Jurkat, Clone E6-1 (cell line): ENCODE measurements at places on chromosomes 1 and 21.

GRCh38 chr1:223006371-223006770 is 136.7 kb downstream of the TLR5 start:
- no peak for DNase-seq

DNA sequence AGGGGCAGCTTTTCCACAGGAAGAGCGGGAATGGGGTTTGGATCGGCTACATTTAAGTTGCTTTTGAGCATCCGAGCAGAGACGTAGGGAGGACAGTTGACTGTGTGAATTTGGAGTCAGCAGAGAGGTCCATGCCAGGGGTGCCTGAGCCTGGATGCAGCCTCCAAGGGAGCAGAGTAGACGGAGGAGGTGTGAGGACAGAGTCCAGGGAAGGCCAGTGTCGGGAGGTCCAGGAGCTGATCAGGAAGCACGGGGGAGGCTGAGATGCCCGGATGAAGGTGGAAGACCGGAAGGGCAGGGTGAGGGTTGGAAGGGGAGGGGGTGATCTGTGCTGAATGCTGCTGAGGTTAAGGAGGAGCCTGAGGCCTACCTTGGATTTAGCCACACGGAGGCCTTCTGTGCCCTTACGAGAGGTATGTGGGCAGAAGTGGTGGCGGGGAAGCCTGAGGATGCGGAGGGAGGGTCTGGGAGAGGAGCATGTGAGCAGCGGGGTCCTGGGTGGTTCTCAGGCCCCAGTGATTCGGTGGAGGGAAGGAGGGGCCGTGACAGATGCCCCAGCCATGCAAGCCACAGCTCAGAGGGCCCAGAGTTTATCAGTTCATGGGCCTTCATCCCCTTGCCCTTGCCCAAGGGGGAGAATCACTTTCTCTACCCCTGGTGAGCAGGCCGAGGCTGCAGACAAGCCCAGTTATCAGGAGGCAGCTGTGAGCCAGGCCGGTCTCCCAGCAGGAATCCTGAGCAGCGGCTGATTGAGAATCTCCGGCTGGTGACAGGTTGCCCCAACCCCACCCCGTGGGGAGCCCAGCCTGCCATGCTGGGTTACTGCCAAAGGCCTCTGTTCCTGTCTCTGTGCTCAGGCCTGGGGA is 54.0 kb upstream of the ACTL8 start:
- DNase-seq, result no peak

DNA sequence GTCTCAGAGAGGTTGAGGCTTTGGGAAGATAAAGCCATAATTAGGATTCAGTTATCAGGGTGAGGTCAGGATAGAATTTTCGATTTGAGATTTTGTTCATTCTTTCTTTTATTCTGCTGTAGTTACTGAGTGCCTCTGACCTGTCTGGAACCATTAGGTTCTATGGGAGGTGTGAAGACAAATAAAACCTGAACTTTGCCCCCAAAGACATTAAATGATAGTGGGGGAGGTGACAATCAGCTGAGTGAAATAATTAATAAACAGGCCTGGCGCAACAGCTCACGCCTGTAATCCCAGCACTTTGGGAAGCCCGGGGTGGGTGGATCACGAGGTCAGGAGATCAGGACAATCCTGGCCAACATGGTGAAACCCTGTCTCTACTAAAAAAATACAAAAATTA is 55.0 kb upstream of the SPATA6 start:
- DNase-seq, result no peak

GRCh38 chr21:39849014-39849655 is 18.1 kb upstream of the PCP4 start:
- no peak for DNase-seq

DNA sequence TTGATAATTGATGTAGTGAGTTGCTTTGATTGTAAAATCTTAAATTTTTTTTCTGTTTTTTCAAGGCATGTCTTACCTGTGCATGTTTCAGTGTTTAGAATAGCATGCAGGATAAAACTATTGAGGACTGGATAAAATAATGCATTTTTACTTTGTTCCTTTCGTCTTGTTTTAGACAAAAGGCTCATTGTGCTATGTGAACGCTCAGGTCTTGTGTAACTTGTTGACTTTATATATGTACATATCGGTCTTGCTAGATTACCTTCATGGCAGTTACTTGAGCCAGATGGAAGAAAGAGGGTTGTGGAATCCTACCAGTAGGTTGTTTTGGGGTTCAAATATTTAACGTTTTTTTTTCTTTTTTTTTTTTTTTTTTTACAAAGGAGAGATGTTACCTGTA is 7.0 kb downstream of the NFIA start:
- no peak for DNase-seq

DNA sequence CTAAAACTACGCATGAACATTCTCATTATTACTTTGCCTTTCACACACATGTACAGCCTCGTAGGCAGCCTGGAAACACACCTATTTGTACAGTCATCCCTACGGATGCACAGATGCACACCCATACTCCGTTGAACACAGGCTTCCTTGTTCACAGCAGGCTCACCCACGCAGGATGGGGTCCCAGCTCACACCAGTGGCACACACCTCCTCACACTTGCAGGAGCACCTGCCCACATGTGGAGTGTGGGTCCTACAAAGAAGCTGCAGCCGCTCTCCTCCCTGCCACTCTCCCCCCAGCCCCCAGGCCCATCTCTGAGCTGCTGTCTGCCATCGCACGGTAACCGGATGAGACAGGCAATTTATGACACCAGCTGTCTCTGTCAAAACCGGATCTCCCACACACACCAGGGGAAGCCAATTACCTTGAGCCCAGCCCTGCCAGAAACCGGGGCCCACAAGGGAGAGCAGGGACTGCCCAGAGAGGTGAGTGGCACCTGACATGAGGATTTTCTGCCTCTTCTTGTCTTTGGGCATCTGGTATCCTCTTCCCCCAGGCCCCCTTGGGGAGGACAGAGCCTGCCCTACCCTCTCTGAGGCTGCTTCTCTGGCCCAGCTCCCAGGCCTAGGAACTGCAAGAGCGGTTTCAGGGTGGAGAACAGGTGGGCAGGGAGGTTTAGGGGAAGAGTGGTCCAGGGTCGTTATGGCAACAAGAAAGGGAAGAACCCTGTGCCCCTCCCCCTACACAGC is 175.4 kb downstream of the IGSF21 start:
- DNase-seq, result no peak

GRCh38 chr1:66176012-66176715 is 357.8 kb upstream of the SGIP1 start:
- DNase-seq, result no peak

- DNase-seq, result no peak
These were observed 48.5 kb downstream of the KAZN start for GRCh38 chr1:14646973-14647372.

GRCh38 chr1:197967066-197967465 is 49.9 kb downstream of the LHX9 start:
- DNase-seq, result no peak

GRCh38 chr1:225919906-225920305 is 4.1 kb downstream of the PYCR2 start:
- DNase-seq, result peak; percentile 31

DNA sequence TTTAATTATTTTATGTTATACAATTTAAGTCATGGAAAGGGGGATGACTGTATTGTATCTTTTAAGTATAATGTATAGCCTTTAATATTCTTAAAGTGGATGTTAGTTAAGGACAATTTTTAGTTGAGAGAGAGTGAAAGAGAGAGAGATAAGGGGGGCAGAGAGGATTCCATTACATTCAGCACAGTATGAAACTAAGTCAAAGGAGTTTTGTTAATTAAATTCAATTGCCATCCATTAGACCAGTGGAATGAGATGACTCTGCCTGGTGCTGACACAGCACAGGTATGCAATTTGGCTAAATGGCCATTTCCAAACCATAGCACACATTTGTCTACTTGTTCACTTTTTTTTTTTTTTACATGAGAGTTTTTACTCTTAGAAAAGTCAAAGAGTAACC is 27.5 kb downstream of the NFIA start:
- no peak for DNase-seq

- DNase-seq, result no peak
These were observed 564.4 kb downstream of the MATN1 start for GRCh38 chr1:30159015-30159414.

- no peak for DNase-seq
These were observed 19.8 kb downstream of the RO60 start for GRCh38 chr1:193079187-193079586.

- no peak for DNase-seq
These were observed 62.3 kb downstream of the IER5 start for GRCh38 chr1:181150842-181151241.

DNA sequence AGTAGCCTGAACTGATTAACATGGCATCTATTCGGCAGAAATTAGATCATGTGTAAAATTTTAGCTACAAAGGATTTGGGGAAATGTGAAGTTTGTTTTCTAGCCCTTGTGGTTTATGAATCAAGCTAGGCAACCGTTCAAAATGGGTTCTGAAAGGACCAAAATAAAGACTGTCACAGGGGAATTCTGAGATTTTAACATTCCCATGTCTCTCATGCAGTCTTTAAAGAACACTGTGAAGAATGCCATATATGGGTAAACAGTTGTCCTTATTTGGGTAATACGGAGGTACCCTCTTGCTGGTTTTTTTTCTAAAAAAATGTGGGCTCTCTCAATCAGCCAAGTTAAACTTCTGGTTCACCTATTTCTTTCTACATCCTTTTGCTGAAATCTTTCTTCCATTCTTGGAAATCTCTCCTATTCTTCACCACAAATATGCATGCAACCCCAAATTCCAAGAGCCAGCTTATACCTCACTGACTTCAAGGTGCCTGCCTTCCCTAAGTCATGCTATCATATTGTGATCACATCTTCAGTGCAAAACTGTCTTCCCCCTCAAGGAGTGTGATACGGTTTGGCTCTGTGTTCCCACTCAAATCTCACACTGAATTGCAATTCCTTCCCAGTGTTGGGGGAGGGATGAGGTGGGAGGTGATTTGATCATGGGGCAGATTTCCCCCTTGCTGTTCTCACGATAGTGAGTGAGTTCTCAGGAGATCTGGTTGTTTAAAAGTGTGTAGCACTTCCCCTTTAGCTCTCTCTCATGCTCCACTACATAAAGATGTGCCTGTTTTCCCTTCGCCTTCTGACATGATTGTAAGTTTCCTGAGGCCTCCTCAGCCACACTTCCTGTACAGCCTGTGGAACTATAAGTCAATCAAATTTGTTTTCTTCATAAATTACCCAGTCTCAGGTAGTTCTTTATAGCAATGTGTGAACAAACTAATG is 308.7 kb downstream of the TTLL7 start:
- DNase-seq, result no peak

DNA sequence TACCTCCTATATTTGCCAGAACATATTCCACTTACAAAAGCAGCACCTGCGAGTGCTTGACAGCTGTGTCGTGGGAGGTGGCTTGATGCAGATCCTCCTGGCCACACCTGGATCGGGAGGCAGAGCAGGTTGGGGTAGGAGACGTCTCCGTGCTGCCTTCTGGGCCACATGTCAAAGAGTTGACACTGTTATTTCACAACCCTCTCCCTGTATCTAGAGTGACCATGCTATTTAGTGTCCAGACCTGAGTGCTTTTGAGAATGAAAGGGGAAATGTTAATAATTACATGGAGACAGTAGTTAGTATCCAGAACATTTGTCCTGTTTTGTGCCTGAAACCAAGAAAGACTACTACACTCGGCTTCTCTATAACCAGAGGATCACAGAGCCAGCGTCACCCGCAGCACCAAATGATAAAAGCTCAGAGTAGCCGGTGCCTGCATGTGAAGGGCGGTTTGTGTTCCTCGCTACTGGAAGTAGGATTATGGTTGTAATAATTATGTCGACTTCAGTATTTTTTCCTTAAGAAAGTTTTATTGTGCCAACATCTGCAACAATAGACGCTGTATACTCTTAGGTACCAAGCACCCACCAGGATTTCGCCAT is 77.1 kb downstream of the GALNT2 start:
- no peak for DNase-seq

DNA sequence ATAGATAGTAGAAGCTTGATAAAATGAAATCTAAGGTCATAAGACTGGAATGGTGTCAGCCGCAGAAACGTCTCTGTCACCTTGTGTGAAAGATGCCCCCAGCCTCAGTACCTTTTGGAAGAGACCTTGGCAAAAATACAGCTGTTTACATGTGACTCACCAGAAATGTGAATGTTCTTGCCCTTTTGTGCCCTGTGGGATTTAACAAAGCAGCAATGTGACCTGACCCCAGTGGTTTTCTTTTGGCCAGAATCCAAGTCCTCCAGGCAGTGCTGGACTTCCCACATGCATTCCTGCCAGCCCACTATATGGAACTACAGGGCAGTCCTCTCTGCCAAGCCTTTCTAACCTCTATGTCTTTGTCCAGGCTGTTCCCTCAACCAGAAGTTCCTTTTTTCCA is 27.2 kb upstream of the LRRC8C start:
- no peak for DNase-seq

- peak; percentile 35 for DNase-seq
These were observed 110.4 kb downstream of the PPIAL4G start for GRCh38 chr1:148372731-148373130.

- peak; percentile 6 for DNase-seq
These were observed 540 bp upstream of the C1orf198 start for GRCh38 chr1:230868736-230869385.

DNA sequence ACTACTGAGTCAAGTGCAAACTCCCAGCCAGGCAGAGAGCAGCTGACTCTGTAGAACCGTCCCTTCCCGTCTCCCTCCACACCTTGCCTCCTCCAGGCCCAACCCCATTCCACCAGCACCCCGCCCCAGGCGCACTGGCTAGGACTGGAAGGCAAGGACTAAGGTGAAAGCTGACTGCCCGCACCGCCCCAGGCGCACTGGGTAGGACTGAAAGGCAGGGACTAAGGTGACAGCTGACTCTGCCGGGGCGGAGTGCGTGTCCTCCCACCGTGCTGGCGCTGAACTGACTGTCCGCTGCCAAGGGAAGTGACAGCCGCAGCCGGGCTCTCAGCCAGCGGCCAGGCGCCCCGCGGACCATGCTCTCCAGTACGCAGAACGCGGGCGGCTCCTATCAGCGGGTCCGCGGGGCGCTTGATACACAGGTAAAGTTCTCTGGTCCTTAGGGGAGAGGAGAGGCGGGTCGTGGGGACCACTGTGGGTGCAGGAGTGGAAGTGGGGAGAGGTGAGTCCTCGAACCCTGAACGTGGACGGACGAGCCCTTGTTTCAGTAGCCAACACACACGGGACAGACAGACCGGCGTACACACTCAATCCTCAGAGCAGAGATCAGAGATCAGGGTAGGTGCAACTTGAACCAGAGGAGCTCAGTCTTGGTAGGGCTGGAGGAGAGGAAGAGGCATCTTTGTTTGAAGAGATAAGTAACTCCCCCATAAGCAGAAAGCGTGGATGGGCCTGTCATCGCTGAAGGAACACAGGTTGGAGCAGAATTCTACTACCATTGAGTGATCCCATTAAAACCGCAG is 58.0 kb downstream of the RBM11 start:
- no peak for DNase-seq

- no peak for DNase-seq
These were observed 20.7 kb downstream of the CD1B start for GRCh38 chr1:158310623-158311022.

GRCh38 chr1:181525104-181525721 is 41.9 kb downstream of the CACNA1E start:
- no peak for DNase-seq

- no peak for DNase-seq
These were observed 64.7 kb downstream of the NDUFS5 start for GRCh38 chr1:39090757-39091380.
